ENCODE measurements at places on chromosomes 11 and 22.

DNA sequence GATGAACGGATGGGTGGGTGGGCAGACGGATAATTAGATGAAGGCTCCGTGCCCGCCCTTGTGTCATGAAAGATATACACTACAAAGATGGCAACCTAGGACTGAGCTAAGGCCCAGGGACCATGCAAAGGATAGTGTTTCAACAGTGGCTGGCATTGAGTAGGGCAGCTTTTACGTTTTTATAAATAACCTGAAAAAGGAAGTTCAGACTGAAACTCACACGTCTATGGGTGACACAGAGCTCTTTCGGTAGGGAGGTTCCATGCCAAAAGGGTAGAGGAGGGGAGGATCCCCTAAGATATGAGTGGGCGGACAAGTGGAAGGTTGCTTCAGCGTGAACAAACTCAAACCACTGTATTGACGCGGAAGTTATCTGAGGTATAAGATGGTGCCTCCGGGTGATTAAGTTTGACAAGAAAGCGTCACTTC, 90.5 kb downstream of the UBASH3B start:
- DNase-seq = no peak

DNA sequence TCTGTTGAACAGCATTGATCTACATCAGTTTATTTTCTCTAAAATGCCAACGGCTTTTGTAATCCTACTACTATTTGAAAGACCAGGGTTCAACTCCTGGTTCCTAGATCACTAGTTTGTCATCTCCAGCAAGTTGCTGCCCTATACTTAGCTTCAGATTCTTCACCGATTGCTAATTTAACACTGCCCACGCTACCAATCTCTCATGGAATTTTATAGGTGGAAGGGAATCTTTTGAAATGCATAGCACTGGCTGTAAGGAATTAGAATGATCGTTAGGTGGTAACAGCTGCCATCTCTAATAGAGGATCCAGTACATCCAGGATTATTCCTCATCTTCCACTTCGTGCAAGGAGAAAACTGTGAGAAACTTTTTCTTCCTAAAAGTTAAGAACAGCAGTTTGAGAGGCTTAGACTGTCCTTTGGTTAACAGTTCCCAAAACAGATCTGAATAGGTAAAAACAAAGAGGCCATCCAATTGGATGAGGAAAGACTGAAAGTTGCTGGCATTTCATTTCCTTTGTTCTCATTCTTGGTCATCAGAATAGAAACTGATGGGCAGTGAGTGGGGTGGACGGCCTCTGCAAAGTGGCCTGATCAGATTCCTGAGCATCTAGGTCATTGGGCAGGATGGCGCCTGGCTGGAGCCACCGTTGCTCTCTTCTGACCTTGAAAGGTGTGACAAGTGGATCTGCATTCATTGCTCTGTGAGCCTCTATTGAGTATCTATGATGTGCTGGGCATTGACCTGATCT, 236.3 kb upstream of the SORL1-AS1 start:
- no peak for DNase-seq

GRCh38 chr22:30685178-30685577, 9.5 kb upstream of the OSBP2 start:
- DNase-seq = no peak

GRCh38 chr11:19793326-19793725, 80.7 kb downstream of the NAV2 start:
- DNase-seq = no peak

- DNase-seq = no peak
Observed at GRCh38 chr11:4030197-4030596, 64.4 kb upstream of the RRM1 start.

GRCh38 chr11:47961383-47961782, 19.0 kb upstream of the PTPRJ start:
- no peak for DNase-seq

DNA sequence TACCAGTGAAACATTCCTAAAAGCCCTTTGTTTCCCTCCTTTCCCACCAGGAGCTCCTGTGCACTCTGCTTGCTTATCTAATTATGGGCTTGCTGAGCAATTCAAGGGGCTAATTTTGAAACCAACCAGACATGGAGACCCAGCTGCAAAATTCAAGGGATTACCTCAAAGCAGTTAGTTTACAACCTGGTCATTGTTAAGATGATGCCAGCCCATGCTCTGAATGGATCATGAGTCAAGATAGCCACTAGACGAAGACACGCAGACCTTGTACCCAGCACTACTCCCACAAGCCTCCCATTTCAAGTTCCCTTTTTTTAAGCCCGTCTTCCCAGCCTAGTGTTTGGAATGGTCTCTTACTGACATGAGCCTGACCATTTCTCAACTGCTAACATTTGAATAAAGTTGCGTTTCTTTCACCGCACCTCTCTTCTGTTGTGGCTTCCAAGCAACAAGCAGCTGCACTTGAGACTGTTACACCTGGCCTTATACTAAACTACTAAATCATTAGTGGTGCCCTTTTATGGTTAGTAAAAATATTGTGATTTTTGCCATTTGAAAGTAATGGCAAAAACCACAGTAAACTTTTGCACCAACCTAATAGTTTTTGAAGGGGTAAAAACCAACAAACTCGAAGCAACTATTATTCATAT, 315.3 kb upstream of the LUZP2 start:
- DNase-seq = no peak

DNA sequence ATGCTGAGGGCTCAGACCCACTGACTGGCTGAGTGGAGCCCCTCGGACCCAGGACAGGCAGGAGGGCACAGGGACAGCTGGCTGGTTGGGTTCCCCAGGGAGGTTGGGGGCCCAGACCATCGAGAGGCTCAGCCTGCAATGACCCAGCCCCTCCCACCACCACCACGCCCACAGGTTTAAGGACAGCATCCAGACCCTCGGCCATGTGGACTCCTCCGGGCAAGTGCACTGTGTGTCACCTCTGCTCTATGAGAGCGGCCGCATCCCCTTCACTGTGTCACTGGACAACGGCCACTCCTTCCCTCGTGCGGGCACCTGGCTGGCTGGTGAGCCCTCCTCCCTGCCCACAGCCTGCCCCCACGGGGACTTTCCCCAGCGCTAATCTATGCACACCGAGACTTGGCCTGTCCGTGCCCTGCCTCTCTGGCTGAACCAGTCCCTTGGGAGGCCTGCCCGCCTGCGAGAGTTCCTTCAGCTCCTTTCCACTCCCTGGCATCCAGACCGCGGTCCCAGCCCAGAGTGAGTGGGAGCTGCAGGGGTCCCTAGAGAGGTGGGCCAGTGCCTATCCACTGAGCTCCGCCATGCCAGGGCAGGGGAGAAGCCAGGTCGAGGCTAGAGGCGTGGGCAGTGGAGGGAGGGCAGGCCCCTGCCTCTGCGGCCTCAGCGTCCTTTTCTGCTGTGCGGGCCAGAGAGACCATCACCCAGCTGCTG, 2.2 kb downstream of the SUSD2 start:
- no peak for DNase-seq

DNA sequence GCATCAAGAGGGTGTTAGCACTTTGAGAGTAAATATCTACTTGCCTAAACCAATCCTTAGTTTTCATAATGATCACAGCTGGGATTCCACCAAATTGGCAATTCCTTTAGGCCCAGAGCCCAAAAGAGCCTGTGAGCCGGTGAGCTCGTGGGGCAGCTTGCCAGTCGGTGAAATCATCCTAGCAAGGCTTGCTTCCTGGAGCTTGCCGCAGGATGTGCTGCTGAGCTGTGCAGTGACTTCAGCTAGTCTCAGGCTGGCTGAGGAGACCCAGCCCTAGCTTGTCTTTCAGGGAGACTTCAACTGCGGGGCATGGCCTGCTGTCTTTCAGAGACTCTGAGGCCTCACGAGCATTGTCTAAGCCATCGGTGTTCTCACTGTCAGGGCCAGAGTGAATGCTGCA, 73.6 kb upstream of the SUSD2 start:
- peak; percentile 59 for DNase-seq

DNA sequence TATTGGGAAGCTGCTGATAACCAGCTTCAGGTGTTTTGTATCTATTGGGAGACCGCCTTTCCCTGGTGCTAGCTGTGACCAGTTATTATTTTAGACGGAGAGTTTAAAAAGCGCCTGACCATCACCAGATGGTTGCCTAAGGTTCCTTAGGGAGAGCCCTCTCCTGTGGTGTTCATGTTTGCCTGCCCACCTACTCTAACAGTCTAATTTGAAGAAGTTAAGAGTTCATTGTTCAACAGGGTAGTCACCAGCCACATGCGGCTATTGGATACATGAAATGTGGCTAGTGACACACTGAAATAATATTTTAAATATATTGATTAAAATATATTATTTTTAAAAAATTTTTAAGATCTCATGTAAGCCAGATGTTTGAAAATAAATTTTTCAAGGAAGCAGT, 71.3 kb upstream of the SLN start:
- no peak for DNase-seq

- DNase-seq = no peak
Observed at GRCh38 chr22:37077802-37078448, 26.4 kb downstream of the KCTD17 start.

GRCh38 chr11:129768356-129768755, 47.3 kb upstream of the TMEM45B start:
- no peak for DNase-seq

GRCh38 chr11:131739243-131739882, 368.9 kb downstream of the NTM start:
- DNase-seq = no peak

DNA sequence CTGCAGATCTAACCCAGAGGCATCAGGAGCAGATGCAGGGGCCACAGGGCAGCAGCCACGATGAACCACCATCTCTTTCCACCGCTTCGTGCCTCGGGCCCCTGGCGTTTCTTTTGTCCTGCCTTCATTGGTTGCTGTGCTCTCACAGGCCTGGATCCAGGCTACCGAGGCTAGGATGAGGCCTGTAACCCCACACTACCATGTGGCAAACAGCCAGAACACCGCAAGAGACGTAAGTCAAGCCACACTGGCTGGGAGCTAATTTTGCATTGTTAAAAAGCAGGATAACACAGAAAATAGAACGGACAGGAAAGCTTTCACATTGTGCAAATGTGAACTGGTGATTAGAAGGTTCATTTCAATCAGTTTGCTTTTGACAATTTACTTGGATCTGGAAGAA, 15.7 kb upstream of the ARFGAP3 start:
- no peak for DNase-seq

DNA sequence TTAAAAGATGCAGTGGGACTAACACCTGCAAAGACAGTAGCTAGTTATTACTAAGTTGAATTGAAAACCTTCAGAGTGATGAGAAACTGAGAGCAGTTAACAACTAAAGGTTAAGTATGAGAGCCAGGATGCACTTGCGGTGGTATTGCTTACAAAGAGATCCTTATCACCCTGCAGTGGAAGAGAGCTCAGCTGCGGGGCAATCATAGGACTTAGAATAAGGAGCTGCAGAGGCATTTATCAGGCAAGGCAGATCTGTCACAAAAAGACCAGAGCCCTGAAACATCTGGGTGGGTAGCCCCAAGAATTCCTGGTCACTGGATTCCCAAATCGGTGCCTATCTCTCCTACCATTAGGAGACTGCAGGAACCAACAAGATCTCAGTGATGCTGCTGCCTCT, 34.3 kb upstream of the CFAP300 start:
- DNase-seq = no peak

- DNase-seq = no peak
Observed at GRCh38 chr11:84289381-84289906, 1003.3 kb upstream of the CCDC90B start.

DNA sequence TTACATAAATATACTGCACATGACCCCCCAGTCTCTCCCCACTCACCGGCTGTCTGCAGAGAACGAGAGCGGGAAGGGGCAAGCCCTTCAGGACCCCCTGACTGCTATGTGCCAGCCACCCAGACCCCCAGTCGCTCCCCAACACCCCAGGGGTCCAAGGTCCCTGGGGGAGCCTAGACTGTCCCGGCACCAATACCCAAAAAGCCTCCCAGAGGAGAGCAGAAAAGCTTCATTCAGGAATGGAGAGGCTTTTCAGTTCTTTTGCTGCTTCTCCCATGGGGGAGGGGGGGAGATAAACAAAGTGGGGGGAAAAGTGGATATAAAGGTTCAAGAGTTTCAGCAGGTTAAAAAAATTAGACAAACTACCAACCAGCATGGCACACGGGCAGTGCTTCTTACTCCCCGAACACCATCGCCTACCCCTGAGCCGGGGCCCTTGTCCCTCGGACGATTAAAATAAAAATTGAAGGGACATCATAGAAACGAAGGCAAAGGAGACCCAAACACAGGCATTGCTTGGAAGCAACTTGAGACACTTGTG, 1.3 kb downstream of the CSNK1E start:
- no peak for DNase-seq

DNA sequence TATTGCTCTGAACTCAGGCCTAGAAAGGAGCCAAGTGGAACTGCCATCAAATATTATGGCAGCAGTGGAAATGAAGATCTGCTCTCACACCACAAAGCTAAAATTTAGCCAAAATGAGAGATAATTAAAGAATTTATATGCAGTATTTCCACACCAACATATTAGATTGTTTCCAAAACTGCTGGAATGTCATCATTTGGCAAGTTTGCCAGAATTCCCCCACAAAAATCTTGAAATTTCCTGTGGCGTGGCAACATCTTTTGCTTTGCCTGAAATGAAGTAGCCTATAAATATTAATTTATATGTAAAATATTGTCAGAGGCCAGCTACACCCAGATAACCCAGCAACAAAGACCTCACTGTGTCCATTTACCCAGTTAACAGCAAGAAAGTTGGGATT, 13.8 kb downstream of the C11orf71 start:
- no peak for DNase-seq

- peak; percentile 35 for DNase-seq
Observed at GRCh38 chr11:46537537-46538295, 56.1 kb downstream of the AMBRA1 start.

DNA sequence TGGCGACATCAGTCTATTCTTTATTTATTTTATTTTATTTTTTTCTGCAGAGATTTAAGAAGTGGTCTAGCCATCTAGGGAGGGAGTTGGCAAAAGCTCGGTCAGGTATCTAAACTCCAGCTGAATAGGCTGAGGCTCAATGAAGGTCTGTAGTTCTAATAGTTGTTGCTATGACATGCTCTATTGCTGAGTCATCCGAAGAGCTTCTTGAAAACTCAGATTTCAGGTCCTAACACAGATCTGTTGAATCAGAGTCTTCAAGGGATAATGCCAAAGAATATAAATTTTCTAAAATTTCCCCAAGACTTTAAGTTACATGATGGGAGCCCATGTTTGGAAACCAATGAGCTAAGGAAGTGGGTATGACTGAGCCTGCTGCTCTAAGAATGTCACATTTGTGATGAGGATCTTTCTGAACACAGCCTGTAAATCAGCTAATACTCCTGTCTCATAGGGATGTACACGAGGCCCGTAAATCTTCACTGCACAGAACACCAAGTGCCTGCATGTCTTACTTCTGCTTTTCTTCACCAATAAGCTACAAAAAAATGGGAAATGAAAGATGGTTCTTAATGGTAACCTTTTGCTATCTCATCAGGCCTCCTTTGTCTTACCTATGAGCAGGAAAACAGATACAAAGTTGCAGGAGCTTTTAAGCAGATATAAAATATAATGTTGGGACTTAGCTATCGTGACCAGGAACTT, 901.4 kb upstream of the API5 start:
- no peak for DNase-seq
